Lower leg skin (tissue), 4 donors: ENCODE measurements at places on chromosomes 7 and 10. TPM values are rescaled to one million over a fixed set of nuclear protein-coding genes. Genes with fewer than 3 reads are reported as not detected.
A peak's percentile ranks its signal among the peaks of the same experiment; 100 is the strongest.

DNA sequence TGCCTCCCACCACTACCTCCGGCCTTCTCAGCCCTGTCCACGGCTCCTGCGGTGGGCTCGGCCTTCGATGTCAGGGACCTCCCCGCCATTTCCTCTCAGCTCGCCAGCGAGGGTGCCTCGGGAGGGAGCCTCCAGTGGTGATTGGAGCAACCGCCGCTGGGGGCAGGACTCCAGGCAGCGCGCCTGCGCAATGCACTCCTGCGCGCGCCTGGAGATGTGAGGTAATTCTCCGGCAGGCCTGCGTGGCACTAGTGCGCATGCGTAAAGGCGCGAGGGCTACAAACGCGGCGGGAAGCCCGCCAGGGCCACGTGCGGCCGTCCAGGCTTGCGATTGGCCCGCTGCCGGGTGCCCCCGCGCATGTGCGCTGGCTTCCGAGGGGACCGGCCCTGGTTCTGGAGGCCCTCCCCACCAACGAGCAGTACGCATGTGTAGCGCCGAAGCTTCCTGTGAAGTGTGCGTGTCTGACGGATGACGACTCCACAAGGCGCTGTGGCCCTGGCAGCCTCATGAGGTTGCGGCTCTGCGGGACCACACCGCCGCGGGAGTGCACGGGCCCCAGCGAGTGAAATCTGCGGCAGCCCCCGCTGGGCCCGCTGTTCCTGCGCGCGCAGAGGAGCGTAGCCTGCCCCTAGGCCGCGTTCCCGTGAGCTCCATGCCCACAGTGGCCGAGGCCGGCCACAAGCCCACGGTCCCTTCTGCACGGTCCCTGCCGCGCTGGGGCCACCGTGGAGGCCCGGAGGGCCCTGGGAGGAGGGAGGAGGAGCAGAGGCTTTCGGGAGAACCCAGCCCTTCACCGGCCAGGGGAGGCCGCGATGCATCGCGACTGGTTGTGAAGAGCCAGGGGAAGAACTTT lies at the start of gene SYCE1:
TSS of gene SYCE1 (minus strand) at position 143 of the 854 bp plus-strand sequence. CDS start at position 89, 54 bp downstream.
- DNase-seq, result no peak

DNA sequence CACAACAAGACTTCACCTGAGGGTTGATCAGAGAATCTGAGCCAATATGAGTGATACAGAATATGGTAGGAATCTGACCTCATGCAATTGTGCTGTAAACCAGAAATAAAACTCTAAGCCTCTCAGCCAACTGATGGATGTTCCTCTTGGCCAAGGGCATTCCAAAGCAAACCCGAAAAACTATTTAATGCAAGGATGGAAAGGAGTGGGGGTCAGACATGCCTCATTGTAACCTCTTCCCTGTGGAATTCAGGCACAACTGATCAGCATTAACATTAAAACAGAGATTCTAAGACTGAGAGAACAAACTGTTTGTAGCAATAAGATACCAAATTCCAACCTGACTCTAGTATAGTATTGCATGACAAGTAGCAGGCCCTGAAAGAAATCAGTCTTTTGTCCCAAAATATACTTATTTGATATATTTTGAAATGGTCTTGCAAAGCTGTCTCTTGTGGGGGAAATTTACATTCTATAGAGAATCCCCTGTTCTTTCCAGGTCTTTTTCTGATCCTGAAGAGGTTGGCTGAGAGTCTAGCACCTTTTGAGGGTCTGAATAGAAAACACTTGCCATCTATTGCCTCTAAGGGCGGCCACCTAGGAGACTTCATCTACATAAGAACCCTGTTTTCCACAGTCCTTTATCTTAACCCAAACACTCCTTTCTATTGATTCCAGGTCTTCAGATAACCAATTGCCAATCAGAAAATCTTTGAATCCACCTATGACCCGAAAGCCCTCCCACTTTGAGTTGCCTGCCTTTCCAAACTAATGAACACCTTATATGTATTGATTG lies 50.4 kb upstream of the WDR11 start:
- DNase-seq, result no peak

DNA sequence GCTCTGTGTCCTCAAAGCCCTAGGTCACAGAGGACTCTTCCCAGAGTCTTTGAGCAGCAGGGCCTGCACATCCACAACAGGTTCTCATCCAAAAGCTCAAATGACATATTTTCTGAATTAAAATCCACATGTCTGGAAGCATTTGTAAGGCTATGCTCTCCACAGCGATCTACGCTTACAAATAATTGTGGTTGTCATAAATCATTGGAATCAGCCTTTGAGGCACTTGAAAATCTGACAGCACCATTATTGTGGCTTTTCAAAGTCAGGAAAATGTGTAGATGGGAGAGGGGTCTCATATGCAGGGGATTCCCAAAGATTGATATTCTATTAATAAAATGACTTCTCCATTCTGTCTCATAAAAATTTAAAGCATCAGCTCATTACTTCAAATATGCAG lies 16.3 kb downstream of the GPR26 start:
- no peak for DNase-seq

DNA sequence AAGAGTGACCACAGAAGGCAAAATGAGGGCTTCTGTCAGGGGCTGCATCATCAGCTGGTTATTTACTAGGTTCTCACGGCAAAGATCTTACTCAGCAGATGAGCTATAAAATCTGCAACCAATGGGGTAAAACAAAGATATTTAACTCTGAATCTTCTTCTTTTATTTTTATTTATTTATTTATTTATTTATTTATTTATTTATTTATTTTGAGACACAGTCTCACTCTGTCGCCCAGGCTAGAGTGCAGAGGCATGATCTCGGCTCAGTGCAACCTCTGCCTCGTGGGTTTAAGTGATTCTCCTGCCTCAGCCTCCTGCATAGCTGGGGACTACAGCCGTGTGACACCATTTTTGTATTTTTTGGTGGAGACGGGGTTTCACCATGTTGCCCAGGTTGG lies 11.3 kb downstream of the C10orf143 start:
- no peak for DNase-seq

- peak; percentile 66 for DNase-seq
Observed at GRCh38 chr10:26437637-26438461, at the start of gene APBB1IP. APBB1IP (plus strand) TSS chr10:26438341; CDS start chr10:26492327, 53,986 bp downstream.

- no peak for DNase-seq
Observed at GRCh38 chr7:134692344-134692705, 45.7 kb downstream of the BPGM start.

DNA sequence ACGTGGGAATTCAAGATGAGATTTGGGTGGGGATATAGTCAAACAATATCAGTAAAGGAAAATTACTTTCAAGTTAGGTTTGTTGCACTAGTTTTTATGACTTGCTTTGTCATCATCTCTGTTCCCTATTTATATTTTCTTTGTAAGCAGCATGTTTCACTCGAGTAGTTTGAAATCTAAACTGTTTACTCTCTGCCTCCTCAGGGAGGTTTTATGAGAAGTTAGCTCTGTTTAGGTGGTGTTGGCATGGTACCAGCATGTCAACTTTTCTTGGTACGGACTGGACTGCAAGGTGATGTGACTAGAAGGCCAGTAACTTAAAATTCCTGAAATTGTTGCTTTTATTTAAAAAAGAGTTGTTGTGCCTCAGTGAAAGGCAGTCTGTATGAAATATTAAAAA lies 59.2 kb upstream of the MTPN start:
- no peak for DNase-seq

DNA sequence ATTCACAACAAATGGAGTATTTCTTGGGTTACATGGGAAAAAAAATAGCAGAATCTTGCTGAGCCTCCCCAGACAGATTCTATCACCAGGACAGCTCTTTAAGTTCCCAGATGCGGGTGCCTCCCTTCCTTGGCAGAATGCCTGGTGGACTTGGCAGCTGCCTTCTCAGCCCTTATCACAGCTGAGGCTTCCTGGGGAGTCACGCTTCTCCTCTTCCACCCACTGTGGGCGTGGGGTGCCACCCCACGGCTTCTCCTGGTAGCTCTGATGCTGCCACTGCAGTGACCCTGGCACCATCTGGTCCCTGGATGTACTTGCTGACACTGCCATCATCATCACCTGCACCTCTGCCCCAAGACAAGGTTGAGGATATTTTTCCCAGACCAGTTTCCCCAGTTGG lies 16.2 kb upstream of the NME8 start:
- DNase-seq, result peak; percentile 81

DNA sequence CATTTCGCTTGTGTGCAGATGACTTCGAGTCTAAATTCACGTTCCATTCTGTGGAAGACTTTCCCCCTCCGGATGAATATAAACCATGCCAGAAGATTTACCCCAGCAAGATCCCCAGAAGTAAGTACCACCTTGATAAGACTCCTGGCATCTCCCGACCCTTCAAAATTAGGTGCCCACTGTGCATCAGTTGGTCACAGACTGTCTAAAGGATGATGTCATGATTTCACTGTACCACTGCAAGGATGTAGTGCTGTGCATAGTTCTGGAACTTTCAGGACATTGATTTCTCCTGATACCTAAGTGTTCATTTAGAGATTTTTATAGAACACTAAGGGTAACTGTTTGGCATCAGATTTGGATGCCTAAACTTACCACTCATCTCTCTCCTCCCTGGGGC lies 83.0 kb downstream of the WIPF3 start:
- DNase-seq, result no peak

GRCh38 chr10:114649217-114649903 lies 8.7 kb downstream of the ABLIM1 start:
- no peak for DNase-seq

- no peak for DNase-seq
Observed at GRCh38 chr10:112131346-112131745, 52.2 kb downstream of the GPAM start.

- no peak for DNase-seq
Observed at GRCh38 chr7:116240024-116240668, 29.8 kb downstream of the TES start.

GRCh38 chr7:133530682-133531081 lies 277.8 kb downstream of the EXOC4 start:
- DNase-seq, result no peak

GRCh38 chr10:79982861-79983260 lies 34.0 kb upstream of the SFTPD start:
- no peak for DNase-seq

DNA sequence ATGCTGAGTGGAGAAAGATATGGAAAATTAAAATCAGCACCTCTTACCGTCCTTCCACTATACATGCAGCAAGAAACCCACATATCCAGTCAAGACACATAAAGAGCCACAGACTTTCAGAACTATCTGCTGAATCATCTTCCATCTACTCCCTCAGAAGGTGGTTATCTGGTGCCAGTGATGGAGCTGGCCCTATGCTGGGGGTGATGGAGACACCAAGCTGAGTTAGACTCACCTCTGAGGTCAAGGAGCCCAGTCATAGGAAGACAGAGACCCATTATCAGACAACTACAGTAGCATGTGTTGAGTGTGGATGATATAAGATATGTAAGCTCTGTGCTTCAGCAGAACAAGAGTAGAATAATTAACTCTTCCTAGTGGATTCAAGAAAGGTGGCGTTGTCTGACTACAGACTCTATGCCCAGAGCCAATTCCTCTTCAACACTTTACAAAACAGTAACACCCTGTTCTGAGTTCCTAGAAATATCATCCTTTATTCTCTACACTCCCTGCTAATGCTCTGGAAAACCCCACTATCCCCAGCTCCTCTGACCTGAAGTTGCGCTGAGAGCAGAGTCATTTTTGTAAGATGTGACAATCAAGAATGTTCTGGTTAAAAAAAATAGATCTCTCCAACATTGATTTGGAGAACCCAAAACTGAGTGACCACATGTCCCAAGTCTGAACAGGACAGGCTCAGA lies 14.3 kb downstream of the CYP3A5 start:
- no peak for DNase-seq

DNA sequence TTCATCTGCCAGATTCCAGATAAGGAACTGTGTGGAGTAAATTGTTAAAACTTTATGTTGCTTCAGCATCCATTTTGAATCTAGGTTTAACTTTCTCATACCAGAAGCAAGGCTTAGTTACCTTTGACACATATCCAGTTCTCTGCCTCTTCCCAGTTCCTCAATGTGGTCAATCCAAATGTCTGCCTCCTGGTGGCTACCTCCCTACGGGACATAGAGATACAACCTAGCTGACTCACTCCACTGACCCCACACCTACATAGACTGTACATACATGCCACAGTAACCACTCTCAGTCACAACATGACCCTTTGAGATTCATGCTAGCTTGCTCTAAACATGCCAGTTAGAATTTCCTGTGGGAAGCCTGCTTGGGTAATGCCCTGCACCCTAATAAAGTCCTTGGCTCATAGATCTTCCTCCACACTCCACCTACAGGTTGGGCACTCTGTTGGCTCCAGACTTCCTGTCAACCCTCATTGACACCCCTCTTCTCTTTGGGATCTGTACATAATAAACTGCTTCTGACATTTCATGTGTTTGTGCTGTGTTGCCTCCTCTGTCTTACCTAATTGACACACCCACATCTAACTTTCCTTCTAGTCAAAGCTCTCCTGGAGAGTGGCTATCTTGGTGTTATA lies 278.1 kb downstream of the HTR7 start:
- DNase-seq, result no peak

The ADRB1 gene
- total RNA-seq, result 0.55 TPM

DNA sequence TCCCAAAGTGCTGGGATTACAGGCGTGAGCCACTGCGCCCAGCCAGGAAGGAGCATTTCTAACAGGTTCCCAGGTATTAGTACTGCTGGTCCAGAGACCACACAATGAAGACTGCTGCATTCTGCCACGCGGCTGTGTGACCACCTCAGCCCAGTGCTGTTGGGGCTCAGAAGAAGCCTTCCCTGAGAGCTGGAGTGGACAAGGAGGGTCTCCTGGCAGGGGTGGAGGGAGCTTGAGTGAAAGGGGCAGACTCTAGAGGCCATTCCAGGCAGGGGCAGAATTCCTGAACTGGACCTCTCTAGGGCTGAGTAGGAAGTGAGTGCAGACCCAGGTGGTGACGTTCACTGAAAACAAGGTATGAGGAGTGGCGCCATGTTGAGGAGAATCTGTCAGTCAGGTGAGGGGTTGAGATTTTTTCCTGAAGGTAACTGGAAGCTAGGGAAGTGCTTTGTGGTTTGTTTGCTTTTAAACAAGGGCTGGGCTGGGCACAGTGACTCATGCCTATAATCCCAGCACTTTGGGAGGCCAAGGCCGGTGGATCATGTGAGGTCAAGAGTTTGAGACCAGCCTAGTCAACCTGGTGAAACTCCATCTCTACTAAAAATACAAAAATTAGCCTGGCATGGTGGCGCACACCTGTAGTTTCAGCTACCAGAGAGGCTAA lies 67.6 kb downstream of the TACC2 start:
- no peak for DNase-seq

- no peak for DNase-seq
Observed at GRCh38 chr10:64215088-64215487, 693.9 kb downstream of the REEP3 start.

The KLHDC10 gene
- 27.4 TPM for total RNA-seq
